AG08395 (cell line): ENCODE measurements at places on chromosomes 3 and 15.

GRCh38 chr15:80059786-80060355, 395 bp downstream of the ZFAND6 start:
- DNase-seq, result peak; percentile 58

GRCh38 chr3:105862217-105862616, 6.6 kb downstream of the CBLB start:
- DNase-seq, result no peak

DNA sequence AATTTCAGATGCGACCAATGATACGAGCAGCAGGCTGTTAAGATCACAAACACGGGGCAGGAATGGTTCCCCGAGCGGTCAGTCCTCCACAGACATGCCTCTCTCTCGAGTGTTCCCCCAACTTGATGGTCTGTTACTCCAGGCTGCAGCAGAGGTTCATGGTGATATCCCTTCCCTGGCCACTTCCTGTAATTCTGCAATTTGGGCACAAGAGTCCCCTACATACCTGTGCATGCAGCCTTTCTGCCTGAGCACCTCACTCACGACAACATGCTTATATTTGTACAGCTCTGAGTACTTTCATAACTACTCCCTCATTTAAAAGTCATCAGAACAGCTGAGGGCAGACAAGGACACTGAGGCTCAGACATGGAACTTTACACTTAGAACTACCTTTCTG, 408.1 kb upstream of the NR2F2 start:
- no peak for DNase-seq

DNA sequence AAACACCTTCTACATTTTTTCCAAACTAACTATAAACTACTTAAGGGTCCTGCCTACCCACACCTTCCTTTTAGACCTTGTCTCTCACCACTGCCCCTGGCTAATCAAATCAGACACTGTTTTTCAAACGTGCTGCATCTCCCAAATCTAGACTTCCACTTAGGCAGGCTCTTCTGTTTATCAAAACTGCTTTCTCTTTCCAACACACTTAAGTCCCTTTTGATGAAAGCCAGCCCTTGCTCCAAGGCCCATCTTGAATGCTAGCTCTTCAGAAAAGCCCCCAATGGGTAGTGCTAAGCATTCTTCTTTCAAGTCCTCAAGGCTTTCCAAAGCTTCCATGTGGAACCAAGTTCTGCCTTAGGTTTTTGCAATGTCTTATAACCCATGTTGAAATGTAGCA, 888.3 kb downstream of the TUSC7 start:
- no peak for DNase-seq

DNA sequence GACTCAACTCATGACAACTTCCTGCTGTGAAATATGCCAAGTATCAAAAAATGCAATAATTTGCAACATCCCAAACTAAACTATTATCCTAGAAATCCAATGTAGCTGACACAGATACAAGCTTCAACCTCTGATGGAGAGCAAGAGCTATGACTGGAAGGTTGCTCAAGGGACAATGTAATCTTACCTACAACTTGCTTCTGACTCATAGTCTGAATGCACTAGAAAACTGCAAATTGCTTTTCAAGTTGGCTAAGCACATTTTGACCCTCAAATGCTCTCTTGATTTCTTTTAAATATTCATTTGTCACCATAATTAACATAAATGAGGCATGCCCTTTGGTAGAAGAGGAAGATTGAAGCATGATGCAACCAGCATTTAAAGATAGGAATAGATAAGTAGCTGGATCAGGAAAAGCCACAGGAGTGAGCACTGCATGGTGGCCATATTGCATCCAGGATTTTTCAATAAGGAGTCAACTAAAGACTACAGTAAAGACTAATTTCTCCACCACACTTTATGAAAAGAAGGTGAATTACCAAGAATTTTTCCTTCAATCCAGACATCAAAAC, 630.8 kb upstream of the GBE1 start:
- DNase-seq, result no peak

DNA sequence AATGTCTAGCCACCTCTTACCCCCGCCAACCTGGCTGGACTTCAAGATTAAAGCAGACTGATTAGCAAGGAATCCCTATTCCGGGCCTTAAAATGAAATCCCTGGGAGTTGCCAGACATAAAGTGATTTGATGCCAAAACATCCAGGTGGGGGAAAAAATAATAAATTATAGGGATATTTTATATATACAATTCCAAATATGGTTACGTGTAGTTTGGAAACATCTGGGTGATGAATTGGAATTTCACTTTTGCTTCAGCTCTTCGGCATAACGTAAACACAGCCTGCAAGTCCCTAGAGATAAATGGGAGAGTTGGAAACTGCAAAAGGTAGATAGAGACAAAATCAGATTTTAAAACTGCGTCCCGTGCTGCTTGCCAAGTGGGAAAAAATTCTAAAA, 545.5 kb upstream of the MDFIC2 start:
- no peak for DNase-seq

DNA sequence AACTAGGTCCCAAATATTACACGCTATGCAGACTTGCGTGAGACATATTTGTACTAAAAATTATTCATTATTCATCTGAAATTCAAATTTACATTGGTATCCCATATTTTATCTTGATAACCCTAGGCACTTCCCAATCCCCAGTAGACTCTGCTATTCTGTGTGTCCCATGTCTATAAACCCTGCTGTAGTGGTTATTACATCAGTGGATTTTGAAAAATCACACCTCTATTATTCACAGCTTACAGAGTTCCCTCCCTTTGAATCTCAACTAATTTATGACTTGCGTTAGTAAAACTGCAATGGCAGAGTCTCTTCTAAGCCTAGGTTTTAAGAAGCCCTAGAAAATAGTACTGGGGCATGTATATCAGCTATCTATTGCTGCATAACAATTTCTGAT, 54.3 kb downstream of the TRIM69 start:
- no peak for DNase-seq

GRCh38 chr3:46565607-46566039, 479 bp downstream of the LRRC2 start:
- DNase-seq, result peak; percentile 36

DNA sequence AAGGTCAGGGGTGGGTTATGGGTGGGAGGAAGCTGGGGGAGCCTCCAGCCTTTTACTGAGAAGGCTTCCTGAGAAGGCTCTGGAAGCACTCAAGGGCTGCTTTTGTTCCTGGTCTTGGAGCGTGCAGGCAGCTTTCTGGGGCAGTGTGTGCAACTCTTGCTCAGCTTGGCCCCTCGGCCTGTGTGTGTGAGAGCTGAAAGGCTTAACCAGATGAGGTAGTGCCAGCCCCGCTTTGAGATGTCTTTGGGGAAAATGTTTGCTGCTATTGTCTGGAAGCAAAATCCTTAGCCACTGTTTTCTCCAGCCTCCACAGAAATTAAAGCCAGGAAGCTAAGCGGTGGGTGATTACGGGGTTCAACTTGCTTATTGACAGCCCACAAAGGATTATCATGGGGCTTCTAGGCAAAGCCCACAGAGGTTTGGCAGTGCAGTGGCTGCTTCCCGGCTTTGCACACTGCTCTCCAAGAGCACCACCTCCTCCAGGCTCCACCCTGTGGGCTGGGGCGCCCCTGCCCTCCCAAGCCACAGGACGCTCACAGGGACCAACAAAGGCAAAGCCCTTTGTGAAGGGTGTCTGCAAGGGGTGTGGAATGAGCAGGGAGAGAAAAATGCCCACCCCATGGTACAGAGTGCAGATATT, 121.7 kb upstream of the TLE3 start:
- no peak for DNase-seq

DNA sequence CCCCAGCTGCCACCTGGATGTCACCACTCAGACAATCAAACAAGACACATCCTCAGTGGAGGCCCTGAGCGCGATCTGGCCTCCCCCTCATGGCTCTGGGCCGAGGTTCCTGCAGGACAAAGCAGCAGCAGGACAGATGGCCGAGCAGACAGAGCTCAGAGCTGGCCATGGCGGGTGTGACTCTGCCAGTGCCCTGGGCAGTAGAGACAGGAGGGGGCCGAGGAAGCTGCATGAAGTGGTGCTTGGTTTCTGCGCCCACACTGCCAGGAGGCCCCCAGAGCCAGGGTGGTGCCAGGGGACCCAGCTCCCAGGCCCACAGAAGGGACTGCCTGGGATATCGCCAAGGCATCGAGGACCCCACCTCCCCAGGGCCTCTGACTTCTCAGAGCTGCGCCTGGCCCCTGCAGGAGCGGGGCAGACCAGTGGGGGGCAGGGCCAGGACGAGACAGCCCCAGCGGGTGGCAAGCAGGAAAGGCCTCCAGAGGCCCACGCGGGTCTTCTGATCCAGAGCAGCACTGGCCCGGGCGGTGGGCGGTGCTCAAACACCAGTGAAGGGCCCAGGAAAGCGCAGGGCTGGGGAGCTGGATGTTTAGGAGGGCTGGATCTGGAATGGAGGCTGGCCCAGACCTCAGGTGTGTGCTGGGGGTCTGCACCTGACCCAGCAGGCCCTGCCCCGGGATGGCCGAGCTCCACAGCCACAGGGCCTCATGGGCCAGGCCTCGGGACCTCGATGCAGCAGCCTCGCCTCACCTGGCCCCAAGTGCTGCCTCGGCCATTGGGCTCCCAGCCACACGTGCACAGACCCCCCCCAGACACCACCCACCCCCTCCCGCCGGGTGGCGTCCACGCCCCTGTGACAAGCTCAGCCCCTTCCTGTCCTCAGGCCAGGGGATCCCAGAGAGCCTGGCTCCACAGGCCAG, 76.0 kb downstream of the GOLGA8G start:
- DNase-seq, result no peak

DNA sequence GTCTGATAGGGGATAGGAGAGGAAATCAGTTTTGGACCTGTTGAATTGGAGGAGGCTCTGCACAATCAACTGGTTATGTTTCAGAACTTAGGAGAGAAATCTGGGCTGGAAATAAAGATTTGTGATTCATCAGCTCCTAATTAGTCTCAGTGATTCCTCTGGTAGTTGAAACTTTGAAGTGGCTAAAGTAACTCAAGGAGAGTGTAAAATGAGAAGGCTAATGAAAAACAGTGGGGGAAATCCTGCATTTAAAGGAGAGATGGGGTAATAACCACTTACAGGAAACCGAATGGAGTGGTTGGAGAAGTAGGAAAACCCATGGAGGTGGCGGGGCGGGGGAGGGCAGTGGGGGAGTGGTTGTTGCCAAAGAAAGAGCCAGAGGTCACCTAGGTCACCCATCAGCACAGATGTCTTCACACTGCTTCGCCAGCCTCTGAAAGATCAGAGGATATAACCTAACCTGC, 32.6 kb downstream of the MAP2K5 start:
- DNase-seq, result peak; percentile 19

DNA sequence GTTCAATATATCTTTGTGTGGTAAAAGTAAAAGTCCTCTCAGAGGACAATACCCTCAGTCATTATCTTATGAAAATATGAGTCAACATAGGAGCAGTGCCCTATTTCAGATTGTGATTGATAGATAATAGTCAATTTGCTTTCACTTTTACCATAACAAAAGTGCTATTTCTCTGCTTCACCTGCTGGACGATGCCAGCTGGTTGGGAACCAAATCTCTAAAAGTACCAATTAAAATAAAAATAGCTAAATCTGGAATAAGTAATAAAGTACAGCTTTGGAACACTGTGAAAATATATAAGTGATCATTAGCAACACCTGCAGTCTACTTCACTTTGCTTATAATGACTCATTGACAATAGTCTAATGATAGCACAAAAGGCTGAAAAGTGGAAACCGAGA, 390.3 kb upstream of the AGTR1 start:
- no peak for DNase-seq

DNA sequence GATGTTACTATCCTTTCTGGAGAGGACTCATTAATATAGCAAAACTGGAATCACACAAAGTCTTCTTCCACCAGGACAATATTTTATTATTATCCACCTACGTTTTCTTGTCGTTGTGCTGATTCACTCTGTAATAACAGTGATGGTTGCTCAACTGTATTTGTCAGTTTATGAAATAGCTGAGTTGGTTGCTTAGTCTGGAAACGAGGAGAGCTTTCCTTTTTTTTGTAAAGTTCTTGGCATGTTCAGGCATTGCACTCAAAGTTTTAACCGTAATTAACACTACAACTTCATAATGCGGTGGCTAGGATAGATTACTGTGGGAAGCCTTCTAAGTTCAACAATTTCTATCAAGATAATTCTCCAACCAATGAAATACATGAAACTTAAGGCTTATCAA, 131.2 kb downstream of the RAP2B start:
- peak; percentile 45 for DNase-seq

GRCh38 chr15:56910801-56911200, 7.6 kb upstream of the TCF12 start:
- DNase-seq, result no peak

DNA sequence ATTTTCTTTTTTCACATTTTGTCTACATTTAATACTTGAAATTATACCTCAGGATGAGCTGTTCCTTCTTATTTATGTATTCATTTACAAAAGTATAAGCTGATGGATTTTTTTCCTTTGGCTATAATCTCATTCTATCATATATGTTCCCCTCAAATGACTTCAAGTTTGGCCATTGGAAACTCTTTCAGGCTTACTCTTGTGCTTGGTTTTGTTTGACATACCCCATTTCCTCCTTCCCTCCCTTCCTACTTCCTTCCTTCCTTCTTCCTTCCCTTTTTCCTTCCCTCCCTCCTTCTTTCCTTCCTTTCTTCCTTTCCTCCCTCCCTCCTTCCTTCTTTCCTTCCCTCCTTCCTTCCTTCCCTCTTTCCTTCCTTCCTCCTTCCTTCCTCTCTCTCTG, 697.1 kb upstream of the ARPP21 start:
- no peak for DNase-seq

- no peak for DNase-seq
These were observed 83.1 kb upstream of the OCA2 start for GRCh38 chr15:28182216-28182615.

DNA sequence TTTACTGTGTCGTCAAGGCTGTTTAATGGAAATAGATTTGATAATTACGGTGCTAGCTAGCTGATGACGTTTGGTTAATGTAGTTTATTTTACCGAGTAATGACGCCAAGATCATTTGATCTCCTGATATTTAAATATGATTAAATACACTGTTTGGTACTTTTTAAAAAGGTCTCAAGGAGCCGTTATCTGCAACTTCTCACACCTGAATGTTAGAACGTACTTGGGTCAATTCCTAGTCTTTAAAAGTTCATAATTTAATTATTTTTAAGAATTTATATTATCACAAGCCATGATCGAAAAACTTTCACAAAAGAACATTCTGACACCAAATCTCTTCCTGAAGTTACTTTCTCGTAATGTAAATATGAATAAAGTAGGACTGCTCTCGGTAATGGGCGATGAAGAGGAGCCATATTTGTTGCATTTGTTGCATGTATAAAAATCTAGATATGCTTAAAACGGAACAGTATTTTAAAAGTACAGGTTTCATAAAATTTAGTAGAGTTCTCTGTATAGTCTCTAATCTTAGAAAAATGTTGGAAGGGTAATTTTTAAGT, 16.2 kb upstream of the CHD2 start:
- no peak for DNase-seq

- DNase-seq, result no peak
These were observed 19.2 kb downstream of the PXYLP1 start for GRCh38 chr3:141250828-141251227.

DNA sequence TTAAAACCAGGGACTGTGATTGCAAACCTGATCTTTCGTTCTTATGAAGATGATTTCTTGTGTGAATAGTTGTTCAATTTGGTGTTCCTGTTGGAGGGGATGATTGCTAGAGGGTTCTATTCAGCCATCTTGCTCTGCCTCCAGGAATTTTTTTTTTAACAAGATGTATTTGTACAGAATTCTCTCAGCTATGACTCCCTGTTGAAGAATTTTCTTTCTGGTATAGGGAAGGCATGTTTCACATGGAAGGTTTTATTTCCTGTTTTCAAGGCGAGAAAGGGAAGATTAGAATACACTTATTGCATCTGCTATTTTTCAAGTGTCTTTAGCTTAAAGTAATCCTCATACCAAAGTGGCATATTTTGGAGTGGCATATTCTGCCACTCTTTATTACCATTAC, 5.6 kb upstream of the LRRC34 start:
- DNase-seq, result no peak
